Activated CD4-positive, alpha-beta T cell treated with anti-CD3 and anti-CD28 coated beads, Interleukin-2, amount 50 U/mL, for 16 hours (primary cell): ENCODE measurements at places on chromosomes 12 and 14.

- DNase-seq, result peak; percentile 79
Observed at GRCh38 chr12:47079468-47079980, at the start of the genes AMIGO2 and PCED1B. AMIGO2 (minus strand) TSS chr12:47079959; CDS start chr12:47079002, 957 bp downstream. PCED1B (plus strand) TSS chr12:47079621; CDS start chr12:47235064, 155,443 bp downstream.

GRCh38 chr14:68553311-68553710, 239.6 kb downstream of the ZFP36L1 start:
- DNase-seq, result no peak

- no peak for DNase-seq
Observed at GRCh38 chr12:4910502-4911315, 1.0 kb downstream of the KCNA1 start.

- no peak for DNase-seq
Observed at GRCh38 chr12:4432878-4433744, 12.5 kb downstream of the FGF6 start.

- DNase-seq, result peak; percentile 88
Observed at GRCh38 chr14:100645196-100645981, 58.2 kb upstream of the BEGAIN start.

- no peak for DNase-seq
Observed at GRCh38 chr14:57610631-57611030, 117.0 kb upstream of the CCDC198 start.

GRCh38 chr12:122318607-122319605, 52.6 kb upstream of the VPS33A start:
- no peak for DNase-seq

DNA sequence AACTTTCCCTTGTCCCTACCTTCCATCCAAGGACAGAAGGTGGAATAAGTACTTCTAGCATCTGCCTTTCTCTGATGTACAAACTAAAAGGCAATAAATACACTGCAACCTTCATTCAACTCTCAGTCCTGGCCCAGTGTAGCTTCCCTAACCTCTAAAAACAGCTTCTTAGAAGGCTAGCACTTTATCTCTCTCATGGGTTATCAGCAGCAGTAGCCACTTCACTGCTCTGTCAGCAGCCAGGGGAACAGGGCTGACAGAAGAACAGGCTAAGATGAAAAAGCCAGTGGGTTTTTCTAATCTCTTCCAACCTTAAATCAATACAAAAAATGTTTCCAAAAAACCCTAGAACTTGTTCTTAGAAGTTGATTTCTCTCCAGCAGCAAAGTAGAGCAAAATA, 13.2 kb downstream of the BAZ2A start:
- DNase-seq, result no peak

DNA sequence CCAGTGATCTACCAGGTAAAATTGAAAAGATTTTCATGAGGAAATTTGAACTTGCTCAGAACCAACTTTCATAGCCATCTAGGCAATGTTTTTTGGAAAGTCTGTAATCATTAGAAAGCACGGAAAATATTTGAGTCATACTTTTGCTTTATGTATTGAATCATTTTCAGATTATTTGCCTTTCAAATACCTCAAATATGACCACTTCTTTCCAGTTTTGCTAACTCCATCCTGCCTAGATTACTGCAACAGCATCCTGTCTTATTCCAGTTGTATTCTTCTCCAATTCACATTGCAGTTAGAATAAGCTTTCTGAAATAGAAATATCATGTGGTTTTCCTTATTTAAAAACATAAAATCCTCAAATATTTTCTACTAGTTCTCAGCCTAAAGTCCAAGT, 239.8 kb upstream of the FAR2 start:
- DNase-seq, result no peak

DNA sequence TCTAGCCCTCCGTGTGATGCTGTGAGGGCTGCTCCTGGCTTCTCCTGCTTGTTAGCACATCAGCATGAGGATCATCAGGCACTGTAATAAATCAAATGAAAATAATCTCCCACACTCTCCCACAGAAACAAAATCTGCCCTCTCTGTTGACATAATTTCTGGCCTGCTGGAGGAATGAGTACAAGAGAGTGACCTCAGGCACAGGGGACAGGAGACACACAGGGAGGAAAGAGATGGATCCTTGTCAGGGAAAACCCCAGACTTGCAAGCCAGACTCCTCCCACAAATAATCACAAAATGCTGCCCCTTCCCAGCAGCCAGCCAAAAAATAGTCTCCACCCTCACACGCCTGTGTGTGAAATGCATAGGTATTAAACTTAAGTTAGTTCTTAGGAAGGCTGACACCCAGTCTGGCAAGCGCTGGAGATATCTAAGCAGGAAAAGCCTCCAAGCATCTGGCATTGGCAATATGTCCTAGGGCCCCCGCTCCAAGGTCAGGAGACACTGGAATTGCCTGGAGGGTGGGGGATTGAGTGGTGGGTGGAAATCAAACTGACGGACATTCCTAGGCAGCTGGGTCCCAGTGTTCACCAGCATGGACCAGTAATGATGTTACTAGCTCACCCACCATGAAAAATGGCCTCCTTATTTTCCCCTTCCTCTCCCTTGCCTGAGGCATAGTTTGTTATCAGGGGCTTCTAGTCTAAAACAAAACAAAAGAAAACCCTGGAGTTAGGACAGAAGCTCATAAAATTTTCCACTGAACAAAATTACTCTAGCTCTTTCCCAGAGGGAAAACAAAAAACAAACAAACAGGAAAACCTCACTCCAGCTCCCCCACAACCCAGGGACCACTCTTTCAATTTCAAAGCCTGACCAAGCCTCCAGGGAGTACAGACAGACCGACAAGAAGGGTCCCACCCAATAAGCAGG, 22.0 kb downstream of the SMUG1 start:
- DNase-seq, result no peak

DNA sequence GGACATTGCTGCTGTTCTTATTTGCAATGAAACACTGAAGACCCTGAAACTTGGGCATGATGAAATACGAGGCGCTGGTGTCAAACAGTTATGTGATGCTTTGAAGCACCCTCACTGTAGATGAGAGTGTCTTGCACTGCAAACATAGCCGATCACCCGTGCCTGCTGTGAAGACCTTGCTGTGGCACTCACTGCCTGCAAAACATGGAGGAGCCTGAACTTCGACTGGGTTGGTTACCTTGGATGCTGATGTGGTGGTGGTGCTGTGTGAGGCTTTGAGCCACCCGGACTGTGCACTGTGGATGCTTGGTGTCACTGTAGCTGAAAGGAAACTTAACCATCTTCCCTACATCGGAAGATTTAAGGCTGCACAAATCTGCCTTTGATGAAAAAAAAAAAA, 162.9 kb downstream of the GLT1D1 start:
- DNase-seq, result no peak

GRCh38 chr12:111505601-111506036, 93.5 kb downstream of the ATXN2 start:
- DNase-seq, result peak; percentile 57

GRCh38 chr14:31781578-31781977, 220.4 kb downstream of the NUBPL start:
- DNase-seq, result no peak

- DNase-seq, result no peak
Observed at GRCh38 chr14:60165547-60165876, 314 bp upstream of the DHRS7 start.

- no peak for DNase-seq
Observed at GRCh38 chr12:104668274-104668718, 211.5 kb downstream of the CHST11 start.

- no peak for DNase-seq
Observed at GRCh38 chr14:84090837-84091236, 1439.1 kb upstream of the FLRT2 start.

DNA sequence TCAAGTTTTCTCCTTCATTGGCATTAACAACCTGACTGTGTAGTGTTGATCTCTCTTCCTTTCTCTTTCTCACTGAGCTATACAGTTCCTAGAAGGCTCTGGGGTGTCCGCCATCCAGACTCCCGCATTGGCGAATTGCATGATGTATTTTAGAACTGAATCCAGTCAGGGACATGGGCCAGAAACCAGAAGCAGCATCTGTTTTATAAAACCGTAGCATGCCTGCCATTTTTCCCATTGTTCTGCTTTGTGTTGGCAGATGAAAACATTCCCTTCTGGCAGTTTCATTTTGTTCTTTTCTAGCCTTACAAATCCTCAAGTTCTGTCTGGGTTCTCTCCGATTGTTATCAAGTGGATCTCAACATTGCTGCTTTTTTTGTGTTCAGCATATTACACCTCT, 268.3 kb upstream of the SEL1L start:
- DNase-seq, result no peak

GRCh38 chr14:53360829-53361228, 207.7 kb upstream of the DDHD1 start:
- DNase-seq, result no peak

- DNase-seq, result no peak
Observed at GRCh38 chr12:52060498-52061177, 9.1 kb upstream of the ATG101 start.

- DNase-seq, result no peak
Observed at GRCh38 chr12:116343331-116343884, 65.9 kb upstream of the MED13L start.

- no peak for DNase-seq
Observed at GRCh38 chr14:50839048-50839447, 8.1 kb upstream of the NIN start.
